ENCODE measurements at places on chromosomes 11 and 22.

DNA sequence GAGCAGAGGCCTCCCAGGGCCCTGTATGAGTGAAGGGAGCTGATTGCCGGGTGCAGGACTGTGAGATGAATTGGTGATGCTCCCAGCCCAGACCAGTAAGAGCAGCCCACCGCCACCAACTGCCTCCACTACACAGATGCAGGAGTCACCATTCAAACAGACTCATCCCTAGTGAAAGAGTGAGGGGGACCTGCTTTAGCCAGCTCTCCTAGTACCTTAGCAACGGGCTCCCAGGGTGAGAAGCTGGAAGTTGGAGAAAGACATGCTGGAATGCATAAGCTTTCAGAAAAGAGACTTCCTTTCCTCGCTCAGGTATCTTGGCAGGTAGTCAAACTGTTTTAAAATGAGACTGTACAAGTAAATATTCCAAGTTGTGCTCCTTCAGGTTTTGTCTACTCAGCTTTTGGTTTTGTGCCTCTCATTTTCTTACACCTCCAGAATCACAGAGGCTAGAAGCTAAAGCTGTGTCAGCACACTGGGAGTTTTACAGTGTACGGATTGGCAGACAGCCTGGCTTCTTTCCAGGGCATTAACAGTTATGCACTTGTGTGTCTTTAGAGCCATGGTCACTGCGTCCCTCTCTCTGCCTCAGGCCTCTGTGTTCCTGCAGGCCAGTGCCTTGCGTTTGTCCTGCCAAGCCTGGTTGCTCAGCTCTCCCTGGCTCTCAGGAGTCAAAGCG, 146.2 kb downstream of the ATXN10 start:
- no peak for DNase-seq

GRCh38 chr11:114762408-114762807, 84.1 kb downstream of the NXPE2 start:
- DNase-seq: no peak

DNA sequence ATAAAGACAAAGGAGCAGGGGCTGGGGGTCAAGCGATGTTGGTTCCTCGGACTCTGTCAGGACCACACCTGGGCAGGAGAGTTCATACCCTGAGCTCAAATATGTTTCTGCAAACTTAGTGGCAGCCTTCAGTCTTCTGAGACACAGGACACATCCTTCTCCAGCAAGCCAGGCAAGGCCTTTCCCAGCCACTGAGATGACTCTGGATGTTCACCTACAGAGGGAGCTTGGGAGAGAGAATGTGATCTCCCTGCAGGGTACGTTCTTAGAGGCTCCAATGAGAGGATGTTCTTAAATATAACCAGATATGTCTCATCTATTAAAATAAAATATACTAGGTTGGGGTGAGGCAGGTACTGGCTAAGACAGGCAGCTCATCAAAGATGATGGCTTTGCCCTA, 461.5 kb downstream of the OPCML start:
- no peak for DNase-seq

- no peak for DNase-seq
These were observed 1062.3 kb downstream of the LRRC4C start for GRCh38 chr11:40397141-40397540.

DNA sequence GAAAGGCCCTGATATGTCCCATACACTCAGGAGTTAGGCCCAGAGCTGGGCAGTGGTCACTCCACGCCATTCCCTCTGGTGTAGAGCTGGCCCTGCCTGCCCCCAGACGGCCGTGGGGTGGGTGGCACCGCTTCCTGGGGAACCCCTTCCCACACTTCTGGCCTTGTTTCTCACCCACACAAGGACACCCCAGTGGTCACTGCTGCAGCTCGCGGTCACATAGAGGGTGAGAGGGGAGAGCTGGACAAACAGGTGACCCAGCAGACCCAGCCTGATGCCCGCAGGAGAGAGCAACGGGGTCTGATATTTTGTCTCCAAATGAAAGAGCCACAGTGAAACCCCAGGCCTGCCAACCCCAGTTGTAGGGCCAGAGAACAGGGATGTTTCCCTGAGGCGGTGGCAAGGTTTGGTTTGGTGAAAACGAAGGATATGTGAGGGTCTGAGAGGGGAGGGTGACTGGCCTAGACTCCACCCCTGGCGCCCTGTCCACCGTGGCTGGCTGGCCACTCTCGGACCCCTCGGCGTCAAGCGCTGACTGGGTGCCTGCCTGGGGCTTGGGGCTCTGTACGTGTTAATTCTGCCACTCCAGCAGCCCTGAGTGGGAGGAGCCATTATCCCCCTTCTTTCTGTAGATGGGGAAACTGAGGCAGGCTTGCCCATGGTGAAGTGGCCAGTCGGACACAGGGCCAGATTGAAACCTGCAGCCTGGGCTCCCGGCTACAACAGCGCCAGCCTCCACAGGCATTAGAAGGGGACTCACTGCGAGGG, 71.0 kb upstream of the PPARA start:
- DNase-seq: no peak

- no peak for DNase-seq
These were observed 10.7 kb upstream of the SMIM38 start for GRCh38 chr11:69145050-69145380.

- no peak for DNase-seq
These were observed 8.0 kb upstream of the HTATIP2 start for GRCh38 chr11:20355221-20356219.

DNA sequence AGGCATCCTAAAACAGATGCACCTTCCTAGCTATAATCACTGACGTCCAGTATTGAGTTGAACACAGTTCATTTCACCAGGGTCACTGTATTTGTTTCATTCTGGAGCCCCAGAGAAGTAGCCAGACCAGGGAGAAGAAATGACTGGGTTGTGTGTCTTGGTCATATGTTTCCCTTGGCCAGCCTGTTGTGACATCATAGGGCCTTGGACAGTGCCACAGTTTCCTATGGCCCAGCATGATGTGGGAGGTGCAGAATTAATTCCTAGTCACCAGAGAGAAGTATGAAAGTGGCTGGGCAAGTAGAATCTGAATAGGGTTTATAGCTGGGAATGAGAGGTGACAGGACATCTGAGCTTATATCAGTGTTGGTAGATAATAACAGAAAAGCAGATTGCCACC, 84.0 kb upstream of the ZBED5 start:
- no peak for DNase-seq

DNA sequence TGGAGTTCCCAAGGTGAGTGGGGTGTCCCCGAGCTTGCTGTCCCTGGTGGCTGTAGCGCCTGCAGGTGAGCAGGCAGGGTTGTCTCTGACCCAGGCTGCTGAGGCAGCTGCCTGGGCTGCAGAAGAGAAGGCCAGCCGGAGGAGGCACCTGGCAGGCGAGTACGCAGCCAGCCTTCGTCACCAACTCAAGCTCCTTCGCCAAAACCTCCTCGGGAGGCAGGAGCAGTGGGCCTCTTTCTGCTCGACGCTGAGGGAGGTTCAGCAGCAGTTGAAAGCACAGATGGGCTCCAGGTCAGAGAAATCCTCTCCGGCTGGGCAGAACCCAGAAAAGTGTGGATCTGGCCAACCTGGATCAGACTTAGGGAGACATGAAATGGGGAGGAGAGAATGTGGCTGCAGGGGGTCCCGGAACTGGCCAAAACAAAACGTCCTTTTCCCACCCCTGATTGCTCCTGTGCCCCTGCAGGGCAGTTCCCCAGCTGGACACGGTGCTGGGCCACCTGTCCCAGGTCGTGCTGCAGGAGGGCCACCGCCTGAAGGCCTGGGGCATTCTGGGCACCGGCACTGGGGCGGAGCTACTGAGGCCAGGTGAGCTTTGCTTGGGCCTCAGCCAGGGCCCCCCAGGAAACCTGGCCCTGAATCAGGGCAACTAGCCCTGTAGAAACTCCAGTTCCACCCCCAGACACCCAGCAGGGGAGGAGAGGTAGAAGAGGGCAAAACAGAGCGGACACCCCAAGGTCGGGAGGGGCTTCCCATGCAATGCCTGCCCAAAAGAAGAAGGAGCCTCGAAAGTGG, 56.7 kb downstream of the BTG4 start:
- DNase-seq: no peak

GRCh38 chr11:79794484-79795393, 353.9 kb upstream of the TENM4 start:
- no peak for DNase-seq

DNA sequence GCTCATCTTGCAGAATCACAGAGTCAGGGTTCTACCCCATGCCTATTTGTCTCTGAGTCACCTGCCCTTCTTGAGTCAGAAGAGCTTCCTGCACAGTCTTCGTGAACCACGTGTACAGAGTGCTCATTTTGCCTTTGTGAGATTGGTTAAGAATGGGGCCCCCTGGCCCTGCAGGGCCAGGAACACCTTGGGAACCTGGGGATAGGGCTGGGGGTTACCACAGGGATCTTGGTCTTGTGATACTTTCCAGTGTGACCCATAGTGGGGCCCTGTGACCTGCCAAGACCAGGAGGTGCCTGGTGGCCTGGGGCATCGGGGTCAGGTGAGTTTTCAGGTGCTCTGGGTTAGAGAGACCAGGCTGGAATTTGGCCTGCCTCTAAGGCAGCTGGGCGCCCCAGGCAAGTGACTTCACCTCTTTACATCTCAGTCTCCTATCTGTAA, 9.4 kb downstream of the TMPRSS13 start:
- no peak for DNase-seq

- DNase-seq: no peak
These were observed 115.0 kb downstream of the GGTLC2 start for GRCh38 chr22:22759371-22759770.

- DNase-seq: no peak
These were observed 12.6 kb upstream of the MAPK8IP1 start for GRCh38 chr11:45872651-45873356.

- DNase-seq: no peak
These were observed 563.1 kb downstream of the METTL15 start for GRCh38 chr11:28671274-28671673.

- DNase-seq: no peak
These were observed 135.4 kb downstream of the METTL15 start for GRCh38 chr11:28243581-28243980.

DNA sequence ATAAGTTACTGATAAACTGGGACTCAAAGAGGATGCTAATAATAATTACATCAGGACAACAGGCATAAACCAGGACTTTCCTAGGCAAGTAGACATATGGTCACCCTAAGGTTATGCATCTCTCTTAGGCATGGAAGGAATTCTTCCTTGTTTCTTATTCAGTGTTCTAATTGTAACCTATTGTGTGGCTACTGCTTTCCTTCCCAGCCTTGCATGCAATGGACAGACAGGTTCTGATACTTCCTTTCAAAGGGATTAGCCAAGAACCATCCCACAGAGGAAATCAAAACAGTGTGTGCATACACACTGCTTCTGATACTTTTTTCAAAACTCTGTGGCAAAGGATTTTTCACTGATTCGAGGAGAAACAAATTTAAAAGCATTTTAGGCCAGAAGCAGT, 48.3 kb downstream of the RRAS2 start:
- DNase-seq: no peak

DNA sequence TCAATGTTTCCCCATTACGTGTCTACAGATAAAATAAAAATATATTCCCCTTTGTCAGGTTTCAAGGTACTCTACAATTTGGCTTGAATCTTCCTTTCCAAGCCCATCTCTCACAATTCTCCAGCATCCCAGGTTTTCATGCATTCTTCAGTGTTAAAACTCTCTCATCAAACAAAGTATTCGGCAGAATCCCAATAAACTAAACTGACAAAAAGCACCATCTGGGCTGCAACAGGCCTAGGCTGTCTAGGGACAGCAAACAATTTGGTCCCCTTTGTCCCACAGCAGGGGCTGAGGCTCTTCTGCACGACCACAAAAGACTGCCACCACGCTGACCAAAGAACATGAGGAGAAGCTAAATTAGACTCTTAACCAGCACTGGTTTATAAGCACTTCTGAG, 159.4 kb downstream of the CADM1 start:
- DNase-seq: no peak

GRCh38 chr11:12131943-12132789, 21.8 kb downstream of the MICAL2 start:
- DNase-seq: no peak

GRCh38 chr11:65083134-65083833, 556 bp downstream of the CDCA5 start:
- no peak for DNase-seq

DNA sequence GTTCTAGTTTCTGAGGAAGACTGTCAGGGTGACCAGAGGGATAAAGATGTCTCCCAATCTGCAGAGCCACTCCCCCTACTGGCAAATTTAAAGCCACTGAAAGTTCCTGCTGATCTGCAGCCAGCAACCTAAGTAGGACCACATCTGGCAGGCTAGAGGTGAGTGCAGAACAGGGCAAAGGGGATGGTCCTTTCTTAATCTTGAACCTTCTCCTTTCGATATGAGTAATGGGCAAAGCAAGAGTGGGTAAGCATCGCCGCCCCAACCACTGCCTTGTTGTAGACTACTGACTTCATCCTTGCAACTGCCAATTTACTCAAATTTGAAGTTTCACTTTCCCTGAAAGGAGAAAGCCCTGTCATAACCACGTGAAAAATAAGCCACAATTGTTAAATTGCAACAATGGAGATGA, 30.7 kb downstream of the SCUBE2 start:
- DNase-seq: no peak
